ENCODE measurements at places on chromosomes 16 and 17.

DNA sequence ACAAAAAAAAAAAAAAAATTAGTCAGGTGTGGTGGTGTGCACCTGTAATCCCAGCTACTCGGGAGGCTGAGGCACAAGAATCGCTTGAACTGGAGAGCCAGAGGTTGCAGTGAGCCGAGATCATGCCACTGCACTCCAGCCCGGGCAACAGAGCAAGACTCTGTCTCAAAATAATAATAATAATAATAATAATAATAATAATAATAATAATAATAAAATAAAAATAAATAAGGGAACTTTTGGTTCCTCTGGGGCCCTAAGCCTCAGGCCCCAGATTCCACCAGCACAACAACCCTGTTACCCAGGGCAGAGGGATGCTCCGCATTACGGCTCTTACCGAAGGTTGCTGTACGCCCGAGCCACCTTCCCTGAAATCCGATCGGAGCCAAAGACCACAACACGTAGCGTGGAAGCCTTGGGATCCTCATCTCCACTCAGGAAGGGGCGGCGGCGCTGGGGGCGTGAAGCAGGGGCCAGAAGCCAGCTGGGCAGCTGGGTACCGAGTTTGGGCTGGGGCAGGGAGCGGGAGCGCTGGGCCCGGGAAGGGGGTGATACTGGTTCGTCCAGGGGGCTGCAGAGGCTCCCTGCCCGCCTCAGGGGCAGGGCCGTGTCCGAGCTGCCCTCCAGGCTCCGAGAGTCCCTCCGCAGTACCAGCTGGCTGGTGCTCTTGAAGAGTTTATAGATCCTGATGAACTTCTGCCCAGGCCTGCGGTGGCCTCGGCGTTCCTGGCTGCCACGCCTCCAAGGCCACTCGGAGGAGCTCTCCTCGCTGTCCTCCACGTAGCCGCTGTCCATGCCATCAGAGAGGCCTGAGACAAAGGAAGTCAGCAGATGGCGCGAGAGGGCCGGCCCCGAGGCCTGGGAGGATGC, 20.6 kb upstream of the PIK3R6 start:
- no peak for DNase-seq

DNA sequence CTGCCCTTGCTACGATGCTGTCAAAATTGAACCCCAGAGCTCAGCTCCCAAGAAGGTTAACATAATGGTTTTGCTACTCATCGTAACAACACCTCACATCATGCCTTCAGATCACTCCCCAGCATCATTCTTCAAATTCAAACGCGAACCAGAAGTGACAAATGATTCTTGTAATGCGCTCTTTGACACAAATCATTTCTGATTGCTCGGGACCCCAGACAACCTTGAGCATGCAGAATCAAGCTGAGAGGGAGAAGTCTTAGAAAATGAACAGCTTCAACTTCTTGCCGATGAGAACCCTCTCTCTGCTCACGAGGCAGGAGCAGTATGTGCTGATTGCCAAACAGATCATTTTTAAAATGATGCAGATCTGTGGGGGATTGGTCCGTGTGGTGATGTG, 241.0 kb upstream of the ASIC2 start:
- no peak for DNase-seq

DNA sequence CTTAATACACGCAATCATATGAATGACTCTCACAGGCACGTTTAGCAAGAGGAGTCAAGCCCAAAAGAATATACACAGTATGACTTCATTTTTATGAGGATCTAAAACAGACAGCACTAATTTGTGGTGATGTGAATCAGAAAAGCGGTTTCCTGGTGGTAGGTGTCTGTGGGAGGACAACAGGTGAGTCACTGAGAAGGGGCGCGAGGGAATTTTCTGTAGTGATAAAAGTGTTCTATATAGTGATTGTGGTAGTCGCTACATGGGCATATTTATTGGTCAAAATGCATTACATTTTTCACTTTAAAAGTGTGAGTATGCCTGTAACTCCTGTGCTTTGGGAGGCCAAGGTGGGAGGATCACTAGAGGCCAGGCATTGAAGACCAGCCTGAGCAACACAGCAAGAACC, 7.6 kb upstream of the TNRC6A start:
- peak; percentile 45 for DNase-seq

- no peak for DNase-seq
Observed at GRCh38 chr17:58352596-58353388, 791 bp upstream of the SUPT4H1 start.

GRCh38 chr17:6327007-6327406, 107.9 kb downstream of the AIPL1 start:
- DNase-seq: no peak

GRCh38 chr16:31072540-31073141, 1.4 kb downstream of the ZNF668 start:
- peak; percentile 52 for DNase-seq

- DNase-seq: no peak
Observed at GRCh38 chr16:57179215-57179828, 6.5 kb downstream of the PSME3IP1 start.

GRCh38 chr16:50917950-50918703, 176.2 kb downstream of the CYLD start:
- DNase-seq: no peak

GRCh38 chr17:76416899-76417298, 32.5 kb downstream of the SPHK1 start:
- DNase-seq: no peak

GRCh38 chr17:70390049-70390448, 220.7 kb downstream of the KCNJ2 start:
- no peak for DNase-seq

DNA sequence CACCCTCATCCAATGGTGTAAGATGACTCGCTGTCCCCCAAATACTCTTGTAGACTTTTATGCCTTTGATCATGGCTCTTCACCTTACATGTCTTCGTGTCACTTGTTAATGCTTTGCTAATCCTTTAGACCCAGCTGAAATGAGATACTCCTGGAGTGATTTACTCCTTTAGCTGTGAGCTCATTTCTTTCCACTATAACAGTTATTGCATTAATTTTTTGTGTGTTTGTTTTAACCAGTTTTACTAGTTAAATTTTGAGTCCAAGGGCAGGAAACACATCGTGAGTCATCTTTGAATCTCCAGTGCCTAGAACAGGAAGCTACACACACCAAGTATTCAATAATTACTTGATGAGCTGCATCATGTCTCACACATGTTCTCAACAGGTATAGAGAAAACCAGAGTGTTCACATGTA, 6.5 kb upstream of the CTCF start:
- DNase-seq: no peak

DNA sequence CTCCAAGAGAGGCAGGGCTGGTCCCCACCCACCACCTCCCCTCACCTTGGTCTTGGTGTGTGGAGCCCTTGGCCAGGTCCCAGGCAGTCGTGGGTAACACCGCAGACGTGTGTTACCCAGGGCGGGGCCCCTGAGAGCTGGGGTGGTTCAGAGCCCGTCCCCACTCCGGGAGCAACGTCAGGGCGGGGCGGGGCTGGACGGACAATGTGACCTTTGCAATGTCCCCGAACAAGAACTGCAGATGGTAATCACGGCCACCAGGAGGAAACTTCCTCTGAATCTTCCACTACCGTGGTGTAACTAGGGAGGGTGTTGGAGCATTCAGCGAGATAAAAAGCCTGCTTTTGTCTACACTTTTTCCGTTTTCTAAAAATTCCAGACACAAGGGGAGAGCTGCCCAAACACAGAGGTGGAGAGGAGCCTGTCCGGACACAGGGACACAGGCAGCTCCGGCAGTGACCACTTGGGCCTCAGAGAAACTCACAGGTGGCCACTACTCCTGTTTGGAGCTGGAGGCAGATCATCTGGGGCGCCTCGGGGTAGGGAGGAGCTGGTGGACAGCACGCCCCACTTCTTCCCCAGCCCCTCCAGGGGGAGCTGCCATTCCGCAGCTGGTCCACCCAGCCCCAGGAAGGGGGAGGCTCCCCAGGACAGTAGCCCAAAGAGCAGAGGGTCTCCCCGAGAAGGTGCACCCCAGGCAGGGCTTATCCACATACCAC, 14.2 kb upstream of the SLC38A10 start:
- peak; percentile 26 for DNase-seq

DNA sequence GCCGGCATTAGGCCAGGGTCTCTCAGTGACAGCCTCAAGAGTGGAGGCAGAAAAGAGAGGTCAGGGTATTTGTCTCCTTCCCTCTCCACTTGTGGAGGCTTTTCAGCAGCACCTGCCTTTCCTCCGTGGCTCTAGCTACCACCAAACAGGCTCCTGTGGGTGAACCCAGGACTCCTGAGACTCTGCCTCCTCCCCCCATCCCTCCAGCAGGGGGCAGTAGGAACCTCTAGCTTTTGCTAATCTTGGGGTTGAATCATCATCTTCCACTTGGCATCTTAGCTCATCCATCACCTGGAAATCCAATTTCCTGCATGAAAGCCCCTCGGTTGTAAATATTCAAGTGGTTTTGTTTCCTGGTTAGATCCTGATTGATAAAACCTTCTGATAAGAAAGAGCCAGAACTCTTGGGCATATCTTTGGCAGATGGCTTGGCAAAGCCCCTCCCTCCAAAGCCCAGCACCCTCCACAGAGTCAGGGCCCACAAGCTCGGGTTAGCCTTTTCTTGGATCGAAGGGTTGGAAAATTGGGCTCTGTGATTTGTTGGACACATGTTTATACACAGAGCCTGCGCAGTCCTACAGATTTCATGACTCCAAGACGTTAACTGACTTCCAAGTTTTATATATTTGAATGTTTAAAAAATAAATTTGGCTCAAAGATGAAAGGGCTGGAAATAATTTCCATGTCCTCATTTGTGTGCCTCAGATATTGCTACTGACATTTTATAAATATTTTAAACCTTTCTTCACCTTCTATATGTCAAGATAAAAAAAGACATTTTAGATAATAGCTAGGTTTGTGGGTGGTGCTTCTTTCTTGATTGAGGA, 322.1 kb downstream of the MAP2K4 start:
- no peak for DNase-seq

DNA sequence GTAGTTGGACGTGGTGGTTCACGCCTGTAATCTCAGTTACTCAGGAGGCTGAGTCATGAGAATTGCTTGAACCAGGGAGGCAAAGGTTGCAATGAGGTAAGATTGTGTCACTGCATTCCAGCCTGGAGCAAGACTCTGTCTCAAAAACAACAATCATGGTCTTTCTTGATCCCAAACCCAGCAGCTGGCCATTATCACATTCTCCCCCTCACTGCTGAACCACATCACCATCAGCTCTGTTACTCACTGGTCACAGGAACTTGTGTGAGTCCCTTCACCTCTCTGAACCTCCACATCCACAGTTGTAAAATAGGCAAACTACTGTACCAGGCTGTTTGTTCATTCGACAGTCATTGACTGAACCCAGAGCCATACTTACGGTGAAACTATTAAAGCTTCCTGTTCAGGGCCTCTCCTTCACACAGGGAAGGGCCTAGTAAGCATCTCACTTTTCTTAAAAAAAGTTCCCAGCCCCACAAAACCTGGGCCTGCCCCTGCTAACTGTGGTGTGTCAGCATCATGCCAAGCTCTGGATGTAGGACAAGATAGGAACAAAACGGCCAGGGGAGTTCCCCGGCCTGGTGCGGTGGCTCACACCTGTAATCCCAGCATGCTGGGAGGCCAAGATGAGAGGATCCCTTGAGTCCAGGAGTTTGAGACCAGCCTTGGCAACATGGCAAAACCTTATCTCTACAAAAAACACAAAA, 104.7 kb downstream of the COPRS start:
- no peak for DNase-seq

DNA sequence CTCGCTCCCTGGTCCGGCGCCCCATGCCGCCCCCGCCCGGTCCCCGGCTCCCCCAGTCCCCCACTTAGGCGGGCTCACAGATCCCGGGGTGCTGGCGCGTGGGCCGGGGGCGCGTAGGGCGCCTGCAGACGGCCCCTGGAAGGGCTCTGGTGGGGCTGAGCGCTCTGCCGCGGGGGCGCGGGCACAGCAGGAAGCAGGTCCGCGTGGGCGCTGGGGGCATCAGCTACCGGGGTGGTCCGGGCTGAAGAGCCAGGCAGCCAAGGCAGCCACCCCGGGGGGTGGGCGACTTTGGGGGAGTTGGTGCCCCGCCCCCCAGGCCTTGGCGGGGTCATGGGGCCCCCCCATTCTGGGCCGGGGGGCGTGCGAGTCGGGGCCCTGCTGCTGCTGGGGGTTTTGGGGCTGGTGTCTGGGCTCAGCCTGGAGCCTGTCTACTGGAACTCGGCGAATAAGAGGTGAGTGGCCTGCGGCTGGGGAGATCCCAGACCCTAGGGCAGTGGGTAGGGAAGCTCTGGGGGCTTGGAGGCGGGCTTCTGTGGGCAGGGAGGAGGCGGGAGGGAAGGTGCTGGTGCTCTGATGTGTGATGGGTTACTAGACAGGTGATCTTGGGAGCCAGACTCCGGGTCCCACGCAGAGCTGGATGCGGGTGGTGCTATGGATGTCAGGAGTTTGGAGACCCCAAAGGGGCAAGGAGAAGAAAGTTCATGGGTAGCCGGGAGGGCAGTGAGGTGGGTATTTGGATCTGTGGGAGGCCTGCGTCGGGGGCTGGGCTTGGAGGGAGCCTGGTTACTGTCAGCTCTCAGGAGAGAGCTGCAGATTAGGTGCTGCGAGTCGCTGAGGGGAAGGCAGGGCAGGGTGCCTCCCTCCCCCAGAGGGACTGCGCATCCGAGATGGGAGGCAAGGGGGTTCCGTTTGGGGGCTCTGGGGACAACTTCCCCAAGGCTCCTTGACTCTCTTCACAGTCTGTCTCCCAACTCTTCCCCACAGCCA, 560 bp downstream of the EFNB3 start:
- DNase-seq: no peak

GRCh38 chr17:76697702-76698465, 12.9 kb downstream of the MXRA7 start:
- no peak for DNase-seq

DNA sequence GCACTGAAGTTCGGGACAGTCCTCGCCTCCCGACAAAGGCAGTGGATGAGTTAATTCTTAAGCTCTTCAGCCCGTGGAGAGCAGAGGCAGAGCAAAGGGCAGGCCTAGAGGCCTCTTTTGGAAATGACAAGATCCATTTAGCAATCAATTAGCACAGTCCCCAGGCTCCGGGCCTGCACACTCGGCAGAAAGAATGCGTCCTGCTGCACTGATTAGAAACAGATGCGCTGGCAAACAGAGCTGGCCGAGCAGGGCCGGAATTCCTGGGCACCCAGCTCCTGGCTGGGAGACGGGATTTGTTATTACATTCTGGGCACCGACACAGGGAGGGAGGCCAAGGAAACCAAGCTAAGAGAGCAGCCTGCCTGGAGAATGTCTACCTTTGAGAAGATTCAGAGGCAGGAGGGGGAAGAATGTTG, 162.9 kb downstream of the COPRS start:
- DNase-seq: peak; percentile 59

- DNase-seq: no peak
Observed at GRCh38 chr16:51409001-51409675, 258.1 kb upstream of the SALL1 start.
